Spinal cord (tissue), 10 donors: ENCODE measurements at places on chromosomes 1 and 21. TPM values are rescaled to one million over a fixed set of nuclear protein-coding genes. Genes with fewer than 3 reads are reported as not detected.

DNA sequence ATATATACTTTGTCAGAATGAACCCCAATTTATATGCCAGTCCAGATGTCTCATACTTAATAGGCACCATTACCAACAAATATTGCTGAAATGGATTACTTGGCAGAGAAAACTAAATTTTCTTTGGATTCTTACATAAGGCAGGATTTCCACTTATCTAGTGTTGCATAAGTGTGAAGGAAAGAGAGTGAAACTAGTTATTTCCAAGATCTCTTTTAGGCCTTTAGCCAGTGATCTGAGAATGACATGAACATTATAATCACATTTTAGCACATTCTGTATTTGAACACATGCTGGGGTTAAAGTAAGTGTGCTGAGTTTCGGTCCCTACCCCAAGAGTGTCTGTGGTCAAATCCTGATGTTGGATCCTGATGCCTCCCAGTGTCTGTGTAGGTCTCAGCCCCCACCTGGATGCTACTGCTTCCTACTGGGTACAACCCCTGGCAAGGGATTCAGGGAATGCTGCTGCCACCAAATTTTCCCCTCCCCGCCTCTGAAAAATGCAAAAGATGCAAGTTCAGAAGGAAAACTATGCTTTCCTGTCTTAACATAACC lies 11.2 kb downstream of the DDAH1 start:
- H3K27me3 ChIP-seq: no peaks in the 10 kb centered on the region
- peaks cover 4% of the 10 kb centered on the region for H3K4me1 ChIP-seq
- no peak for DNase-seq
- no peaks in the 10 kb centered on the region for H3K36me3 ChIP-seq
- H3K27ac ChIP-seq: no peak overlapping the region

- H3K4me3 ChIP-seq: no peak overlapping the region
- H3K4me1 ChIP-seq: peaks cover 8% of the 10 kb centered on the region
- no peaks in the 10 kb centered on the region for H3K27me3 ChIP-seq
- H3K36me3 ChIP-seq: no peaks in the 10 kb centered on the region
Measured at GRCh38 chr1:213277036-213277435, 226.0 kb downstream of the RPS6KC1 start.

- DNase-seq: no peak
- no peak overlapping the region for H3K27ac ChIP-seq
- H3K4me3 ChIP-seq: no peak overlapping the region
- no peaks in the 10 kb centered on the region for H3K27me3 ChIP-seq
- no peaks in the 10 kb centered on the region for H3K36me3 ChIP-seq
- no peaks in the 10 kb centered on the region for H3K4me1 ChIP-seq
Measured at GRCh38 chr1:80171631-80172030, 1165.1 kb upstream of the ADGRL4 start.

DNA sequence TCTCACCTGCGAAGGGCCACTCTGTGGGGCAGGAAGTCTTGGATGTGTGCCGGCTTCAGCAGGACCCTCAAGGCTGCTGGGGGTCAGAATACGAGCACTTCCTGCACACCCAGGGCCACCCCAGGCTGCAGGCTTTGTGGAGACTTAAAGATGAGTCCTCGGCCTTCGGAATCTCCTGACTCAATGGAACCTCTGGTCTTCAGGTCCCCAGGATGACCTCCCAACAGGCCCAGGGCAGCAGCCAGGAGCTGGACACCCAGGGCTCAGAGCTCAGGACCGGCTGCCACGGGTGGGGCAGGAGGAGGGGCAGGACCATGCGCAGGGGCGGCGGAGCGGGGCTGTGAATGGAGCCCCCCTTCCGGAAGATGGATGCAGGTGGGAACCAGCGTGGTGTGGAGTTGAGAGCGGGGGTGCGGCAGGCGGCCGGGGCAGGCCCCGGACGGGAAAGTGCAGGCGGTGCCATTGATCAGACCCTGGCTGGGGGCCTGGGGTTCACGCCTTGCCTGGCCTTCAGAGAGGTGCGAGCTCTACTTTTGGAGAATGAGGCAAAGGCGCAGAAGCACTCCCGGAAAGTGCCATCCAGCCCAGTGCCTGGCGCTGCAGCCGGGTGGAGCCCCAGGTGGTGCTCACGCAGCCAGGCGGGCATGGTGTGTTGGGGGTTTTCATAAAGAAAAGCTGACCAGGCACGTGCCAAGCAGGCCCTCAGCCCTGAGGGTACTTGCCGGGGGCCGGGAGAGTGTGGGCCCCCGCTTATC lies 10.4 kb downstream of the COL18A1 start:
- peaks cover 2% of the 10 kb centered on the region for H3K27me3 ChIP-seq
- DNase-seq: no peak
- no peak overlapping the region for H3K27ac ChIP-seq
- peaks cover 10% of the 10 kb centered on the region for H3K36me3 ChIP-seq

DNA sequence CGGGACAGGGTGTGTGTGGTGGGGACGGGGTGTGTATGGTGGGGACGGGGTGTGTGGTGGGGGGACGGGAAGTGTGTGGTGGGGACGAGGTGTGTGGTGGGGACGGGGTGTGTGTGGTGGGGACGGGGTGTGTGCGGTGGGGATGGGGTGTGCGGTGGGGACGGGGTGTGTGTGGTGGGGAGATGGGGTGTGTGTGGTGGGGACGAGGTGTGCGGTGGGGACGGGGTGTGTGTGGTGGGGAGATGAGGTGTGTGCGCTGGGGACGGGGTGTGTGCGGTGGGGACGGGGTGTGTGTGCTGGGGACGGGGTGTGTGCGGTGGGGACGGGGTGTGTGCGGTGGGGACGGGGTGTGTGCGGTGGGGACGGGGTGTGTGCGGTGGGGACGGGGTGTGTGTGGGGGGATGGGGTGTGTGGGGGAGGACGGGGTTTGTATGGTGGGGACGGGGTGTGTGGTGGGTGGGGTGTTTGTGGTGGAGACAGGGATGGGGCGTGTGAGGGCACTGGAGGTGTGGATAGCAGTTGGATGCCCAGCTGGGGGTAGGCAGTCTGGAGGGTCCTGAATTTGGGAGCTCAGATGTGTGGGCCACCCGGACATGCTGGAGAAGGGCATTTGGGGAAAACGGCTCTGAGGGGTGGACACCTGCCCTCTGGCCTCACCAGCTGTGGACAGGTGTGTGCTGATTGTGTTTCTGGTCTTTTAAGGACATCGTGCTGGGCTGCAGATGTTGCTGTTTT lies 16.9 kb downstream of the IBA57 start:
- no peaks in the 10 kb centered on the region for H3K27me3 ChIP-seq
- H3K27ac ChIP-seq: no peak overlapping the region
- H3K4me3 ChIP-seq: no peak overlapping the region

OLIG2 gene
- 42.2 TPM for total RNA-seq

LMX1A gene
- 4.4 TPM for total RNA-seq

DNA sequence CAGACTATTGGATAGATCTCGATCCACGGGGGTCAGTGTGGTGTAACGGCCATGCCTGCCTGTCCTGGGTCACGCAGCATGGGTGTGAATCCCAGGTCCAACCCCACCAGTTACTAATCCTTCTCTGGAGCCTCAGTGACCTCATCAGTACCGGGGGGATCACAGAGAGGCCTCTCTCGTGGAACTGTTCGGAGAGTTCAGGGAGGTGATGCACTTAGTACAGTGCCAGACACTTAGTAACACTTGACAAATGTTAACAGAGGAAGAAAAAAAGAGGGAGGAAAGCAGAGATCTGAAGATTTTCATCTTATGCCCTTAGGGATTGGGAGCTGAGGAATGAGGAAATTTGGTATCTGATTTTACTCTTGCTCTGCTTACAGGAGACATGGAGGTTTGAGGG lies 2.9 kb downstream of the ABCA4 start:
- no peaks in the 10 kb centered on the region for H3K36me3 ChIP-seq
- H3K27ac ChIP-seq: peak overlapping the region; percentile 6
- DNase-seq: no peak
- H3K4me1 ChIP-seq: peaks cover 36% of the 10 kb centered on the region
- no peaks in the 10 kb centered on the region for H3K27me3 ChIP-seq
- H3K4me3 ChIP-seq: no peak overlapping the region

GRCh38 chr1:161244888-161245287 lies 6.9 kb upstream of the NR1I3 start:
- no peaks in the 10 kb centered on the region for H3K36me3 ChIP-seq
- no peak overlapping the region for H3K27ac ChIP-seq
- no peak for DNase-seq
- H3K27me3 ChIP-seq: no peaks in the 10 kb centered on the region
- H3K4me3 ChIP-seq: no peak overlapping the region
- no peaks in the 10 kb centered on the region for H3K4me1 ChIP-seq

- peak; percentile 62 for DNase-seq
- H3K27ac ChIP-seq: no peak overlapping the region
- no peaks in the 10 kb centered on the region for H3K36me3 ChIP-seq
Measured at GRCh38 chr1:204650911-204651570, 34.5 kb downstream of the LRRN2 start.

DNA sequence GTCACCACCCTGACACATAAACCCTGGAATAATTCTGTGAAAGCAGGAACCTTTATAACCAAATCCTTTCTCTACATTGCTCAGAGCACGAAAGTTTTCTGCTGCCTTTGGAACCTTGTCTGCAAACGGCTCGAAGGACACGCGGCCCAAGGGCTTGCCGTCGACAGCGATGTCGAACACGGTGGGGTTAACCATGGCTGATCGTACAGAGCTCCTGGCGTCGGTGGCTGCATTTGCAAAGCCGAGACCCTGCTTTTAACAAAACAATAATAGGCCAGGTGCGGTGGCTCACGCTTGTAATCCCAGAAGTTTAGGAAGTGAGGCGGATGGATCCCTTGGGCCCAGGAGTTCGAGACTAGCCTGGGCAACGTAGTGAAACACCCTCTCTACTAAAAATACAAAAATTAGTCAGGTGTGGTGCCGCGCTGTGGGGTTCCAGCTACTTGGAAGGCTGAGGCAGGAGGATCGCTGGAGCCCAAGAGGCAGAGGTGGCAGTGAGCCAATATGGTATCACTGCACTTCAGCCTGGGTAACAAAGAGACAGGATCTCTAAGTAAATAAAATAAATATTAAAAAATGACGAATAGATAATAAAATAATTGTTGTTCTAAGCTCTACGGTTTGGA lies 2.2 kb upstream of the EIF2B3 start:
- no peaks in the 10 kb centered on the region for H3K27me3 ChIP-seq
- H3K4me3 ChIP-seq: no peak overlapping the region

DNA sequence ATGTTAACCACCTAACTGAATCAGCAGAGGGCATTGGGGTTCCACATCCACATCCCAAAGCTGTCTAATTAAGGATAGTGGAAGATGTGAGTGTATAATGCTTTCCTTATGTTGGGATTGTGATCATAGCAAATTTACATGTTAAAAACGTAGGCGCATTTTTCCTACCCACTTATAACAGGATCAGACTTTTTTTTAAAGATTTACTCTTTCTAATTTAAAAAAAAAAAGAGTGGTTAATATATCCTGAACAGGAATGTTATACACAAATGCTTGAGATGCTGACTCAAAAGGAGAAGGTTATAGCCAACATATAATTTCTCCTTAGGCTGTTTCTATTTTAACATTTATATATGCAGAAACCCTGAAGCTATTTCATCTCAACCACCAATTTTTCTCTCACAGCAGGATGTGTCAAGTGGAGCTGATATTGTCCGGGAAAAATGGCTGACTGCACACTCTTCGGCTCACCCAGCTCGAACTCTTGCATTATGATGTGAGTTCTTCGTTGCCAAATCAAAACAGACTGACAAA lies 40.3 kb downstream of the RGS5 start:
- no peaks in the 10 kb centered on the region for H3K27me3 ChIP-seq
- no peak overlapping the region for H3K27ac ChIP-seq
- H3K4me1 ChIP-seq: no peaks in the 10 kb centered on the region
- H3K36me3 ChIP-seq: no peaks in the 10 kb centered on the region
- no peak overlapping the region for H3K4me3 ChIP-seq
- DNase-seq: peak; percentile 9

DNA sequence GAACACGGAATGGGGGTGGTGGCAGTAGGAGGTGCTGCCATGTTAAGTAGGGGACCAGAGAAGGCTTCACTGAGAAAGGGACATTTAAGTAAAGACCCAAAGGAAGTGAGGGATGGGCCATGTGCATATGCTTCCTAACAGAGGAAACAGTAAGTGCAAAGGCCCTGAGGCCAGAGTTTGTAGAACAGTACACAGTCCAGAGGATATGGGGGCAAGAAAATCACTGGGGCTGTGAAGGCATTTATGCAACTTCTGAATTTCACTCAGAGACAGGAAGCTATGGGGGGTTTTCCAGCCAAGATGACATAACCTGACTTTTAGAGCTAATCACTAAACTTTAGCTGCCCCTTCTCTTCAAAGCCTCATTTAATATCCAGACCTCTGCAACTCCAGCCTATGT lies 202.5 kb upstream of the EDN2 start:
- no peaks in the 10 kb centered on the region for H3K36me3 ChIP-seq
- H3K27me3 ChIP-seq: no peaks in the 10 kb centered on the region
- peaks cover 18% of the 10 kb centered on the region for H3K4me1 ChIP-seq
- H3K4me3 ChIP-seq: no peak overlapping the region
- no peak for DNase-seq

- DNase-seq: peak; percentile 1
- no peak overlapping the region for H3K4me3 ChIP-seq
- no peaks in the 10 kb centered on the region for H3K4me1 ChIP-seq
- H3K27me3 ChIP-seq: no peaks in the 10 kb centered on the region
- H3K27ac ChIP-seq: no peak overlapping the region
Measured at GRCh38 chr1:68633141-68633919, 136.4 kb upstream of the DEPDC1 start.

DNA sequence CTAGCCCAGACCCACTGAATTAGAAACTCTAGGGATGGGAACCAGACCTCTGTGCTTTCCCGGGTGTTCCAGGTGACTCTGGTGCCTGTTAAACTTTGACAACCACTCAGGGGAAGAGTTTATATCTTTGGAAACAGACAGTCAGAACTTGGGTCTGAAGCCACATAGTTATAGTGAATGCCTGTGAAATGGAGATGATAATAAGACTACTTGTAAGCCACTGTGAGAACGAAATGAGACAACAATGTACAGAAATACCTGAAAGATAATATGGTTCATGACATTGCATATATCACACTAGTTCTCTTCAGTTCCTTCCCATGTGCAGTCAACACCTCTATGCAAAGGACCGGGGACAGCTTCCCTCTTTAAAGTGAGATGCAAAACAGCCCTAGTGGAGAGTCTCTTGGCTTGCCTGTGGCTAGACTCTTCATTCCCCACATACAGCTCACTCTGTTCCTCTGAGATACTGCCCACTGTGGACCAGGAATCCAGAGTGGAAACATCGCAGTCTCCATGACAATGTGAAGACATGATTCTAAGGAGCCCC lies 287.5 kb downstream of the ASTN1 start:
- H3K4me1 ChIP-seq: no peaks in the 10 kb centered on the region
- no peak overlapping the region for H3K27ac ChIP-seq
- peaks cover 44% of the 10 kb centered on the region for H3K36me3 ChIP-seq
- no peak overlapping the region for H3K4me3 ChIP-seq
- no peak for DNase-seq

- peaks cover 4% of the 10 kb centered on the region for H3K27me3 ChIP-seq
- H3K4me3 ChIP-seq: no peak overlapping the region
- peaks cover 85% of the 10 kb centered on the region for H3K4me1 ChIP-seq
- peaks cover 19% of the 10 kb centered on the region for H3K36me3 ChIP-seq
Measured at GRCh38 chr1:155007251-155007828, 4.7 kb downstream of the ZBTB7B start.

GRCh38 chr1:21341517-21342078 lies 51.3 kb upstream of the ECE1 start:
- peak overlapping the region; percentile 52 for H3K27ac ChIP-seq
- H3K36me3 ChIP-seq: peaks cover 3% of the 10 kb centered on the region
- no peaks in the 10 kb centered on the region for H3K27me3 ChIP-seq
- H3K4me3 ChIP-seq: no peak overlapping the region

- H3K36me3 ChIP-seq: no peaks in the 10 kb centered on the region
- H3K27ac ChIP-seq: no peak overlapping the region
- no peak overlapping the region for H3K4me3 ChIP-seq
- H3K27me3 ChIP-seq: no peaks in the 10 kb centered on the region
Measured at GRCh38 chr1:219128957-219129356, 44.7 kb upstream of the LYPLAL1 start.
